ENCODE measurements at places on chromosomes 6 and 20. TPM values are rescaled to one million over a fixed set of nuclear protein-coding genes. Genes with fewer than 3 reads are reported as not detected.

The HLA-DQA2 gene
- total RNA-seq = not detected

The PRR18 gene
- not detected for total RNA-seq

The FAM162B gene
- total RNA-seq = 0.40 TPM

The DNMT3B gene
- total RNA-seq = 2.9 TPM

The TRERF1 gene
- 4.2 TPM for total RNA-seq

The SLC26A8 gene
- 0.26 TPM for total RNA-seq

The C6orf15 gene
- not detected for total RNA-seq

The SSTR4 gene
- total RNA-seq = 0.13 TPM

The ALDH5A1 gene
- 2.9 TPM for total RNA-seq

The TRAPPC3L gene
- total RNA-seq = 0.13 TPM

The DUSP15 gene
- total RNA-seq = 2.5 TPM

The RALGAPB gene
- total RNA-seq = 20.7 TPM

The SALL4 gene
- 0.12 TPM for total RNA-seq

The PPIL6 gene
- 3.2 TPM for total RNA-seq

The TFAP2B gene
- total RNA-seq = not detected

The ADGRF4 gene
- under 0.01 TPM for total RNA-seq

The PROCR gene
- 125 TPM for total RNA-seq

The HIVEP2 gene
- total RNA-seq = 23.9 TPM

The LPIN3 gene
- 3.4 TPM for total RNA-seq

The RSPO3 gene
- 0.13 TPM for total RNA-seq

The VSTM2L gene
- total RNA-seq = 0.53 TPM

The PRDM13 gene
- not detected for total RNA-seq

The TGM3 gene
- not detected for total RNA-seq

The VSX1 gene
- total RNA-seq = not detected

The LBP gene
- 0.26 TPM for total RNA-seq

The LGSN gene
- 0.12 TPM for total RNA-seq

The SYNE1 gene
- 230 TPM for total RNA-seq

The VAPB gene
- total RNA-seq = 22.5 TPM

The GINS1 gene
- 4.0 TPM for total RNA-seq

The SOX4 gene
- total RNA-seq = 16.2 TPM

The TRIM38 gene
- 10.2 TPM for total RNA-seq

The PNPLA1 gene
- total RNA-seq = not detected

The PRSS16 gene
- not detected for total RNA-seq

The FAM217A gene
- not detected for total RNA-seq

The R3HDML gene
- total RNA-seq = not detected

The PKIB gene
- 0.40 TPM for total RNA-seq

The SLC22A2 gene
- 0.13 TPM for total RNA-seq

The ZBTB9 gene
- total RNA-seq = 4.4 TPM

The TUBB2B gene
- 1.4 TPM for total RNA-seq

The GNAS-AS1 gene
- total RNA-seq = 1.2 TPM

The GTPBP2 gene
- 47.8 TPM for total RNA-seq
